Tongue (tissue), 3 donors: ENCODE measurements at places on chromosomes 1 and 21.
A peak's percentile ranks its signal among the peaks of the same experiment; 100 is the strongest.

DNA sequence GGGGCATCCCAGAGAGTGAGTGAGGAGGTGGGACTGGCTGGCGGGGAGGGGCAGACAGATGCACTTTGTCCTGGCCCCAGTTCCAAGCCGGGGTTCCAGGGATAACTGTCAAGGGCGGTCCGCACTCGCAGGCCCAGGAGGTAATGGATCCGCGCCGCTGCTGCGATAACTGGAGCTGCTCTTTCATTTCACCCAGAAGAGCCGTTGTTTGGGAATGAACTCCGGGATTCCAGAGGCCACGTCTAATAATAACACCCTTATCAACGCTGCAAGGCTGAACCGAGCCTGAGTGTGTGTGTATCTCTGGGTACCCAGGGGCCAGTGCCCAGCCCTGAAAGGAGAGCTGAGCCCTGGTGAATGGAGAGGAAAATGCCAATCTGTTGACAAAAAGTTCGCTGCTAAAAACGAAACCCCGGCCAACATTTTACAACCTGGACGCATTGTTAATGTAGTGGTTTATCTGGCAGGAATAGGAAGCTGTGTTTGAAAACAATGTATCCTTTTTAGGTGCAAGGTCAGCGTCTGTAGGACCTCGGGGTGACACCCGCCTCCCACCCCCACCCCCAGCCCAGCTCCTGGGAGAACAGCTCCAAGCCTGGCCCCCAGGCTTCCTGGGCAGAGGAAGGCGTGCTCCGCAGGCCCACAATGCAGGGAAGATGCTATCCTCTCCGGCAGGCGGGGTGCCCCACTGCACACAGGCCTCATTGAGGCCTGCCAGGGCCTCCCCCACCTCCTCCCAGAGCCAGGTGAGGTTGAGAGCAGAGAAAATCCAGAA is 119.7 kb downstream of the PROX1 start:
- peak; percentile 14 for DNase-seq

- no peak for DNase-seq
Observed at GRCh38 chr1:208985231-208985630, 598.3 kb upstream of the CAMK1G start.

GRCh38 chr1:41280202-41281032 is 38.3 kb upstream of the SCMH1 start:
- no peak for DNase-seq

DNA sequence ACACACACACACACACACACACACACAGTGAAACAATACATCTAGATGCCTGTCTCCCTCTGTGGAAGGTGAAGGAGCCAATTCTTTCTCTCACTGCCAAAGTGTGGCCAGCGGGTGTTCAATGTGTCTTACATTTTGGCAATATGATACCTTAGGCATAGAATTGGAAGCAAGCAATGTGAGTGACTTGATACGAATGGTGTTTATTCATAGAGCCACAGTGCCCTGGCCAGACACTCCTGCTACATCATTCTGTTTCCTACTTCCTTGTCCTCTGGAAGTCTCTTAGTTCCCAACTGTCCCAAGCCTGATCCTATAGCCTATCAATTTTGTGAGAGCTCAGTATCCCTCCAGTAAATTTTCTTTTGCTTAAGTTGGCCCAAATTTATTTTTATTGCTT is 170.0 kb upstream of the L1TD1 start:
- DNase-seq = no peak
